ENCODE measurements at places on chromosomes 6 and 20.

- DNase-seq: peak; percentile 33
Measured at GRCh38 chr6:21593927-21594415, 420 bp downstream of the SOX4 start.

DNA sequence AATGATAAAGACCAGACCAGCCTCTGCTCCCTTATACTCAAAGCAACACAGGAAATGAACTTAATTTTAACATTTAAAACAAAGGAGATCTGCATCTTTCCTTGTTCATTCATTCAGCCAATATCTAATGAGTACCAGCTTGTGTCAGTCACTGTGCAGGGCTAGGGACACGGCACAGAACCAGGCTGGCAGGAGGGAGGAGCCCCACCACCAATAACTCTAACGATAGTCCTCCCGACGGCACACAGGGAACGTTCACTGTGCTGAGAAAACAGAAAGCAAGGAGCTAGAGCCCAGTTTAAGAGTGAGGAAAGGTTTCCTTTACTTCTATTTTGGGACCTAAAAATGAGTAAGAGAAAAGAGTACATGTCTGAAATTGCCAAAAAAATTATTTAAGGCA is 9.9 kb downstream of the ETV7 start:
- DNase-seq: no peak

- no peak for DNase-seq
Measured at GRCh38 chr6:80434691-80435350, 328.4 kb downstream of the BCKDHB start.

DNA sequence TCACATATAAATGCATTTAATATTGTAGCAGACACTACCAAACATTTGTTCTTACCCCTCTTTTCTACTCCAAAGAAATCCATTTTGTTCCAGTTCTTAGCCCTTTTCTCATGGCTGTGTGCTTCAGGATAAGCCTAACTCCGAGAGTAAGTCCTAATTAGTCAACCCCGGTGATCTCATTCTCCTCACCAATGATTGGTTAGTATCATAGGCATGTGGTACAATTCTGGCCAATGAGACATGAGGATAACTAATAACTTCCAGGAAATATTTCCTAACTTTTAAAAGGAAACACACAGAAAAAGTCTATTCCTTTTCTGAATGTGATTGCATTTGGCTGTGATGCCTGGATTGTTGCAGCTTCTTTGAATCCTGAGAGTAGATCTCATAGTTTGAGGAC is 116.0 kb downstream of the GPR63 start:
- DNase-seq: no peak

DNA sequence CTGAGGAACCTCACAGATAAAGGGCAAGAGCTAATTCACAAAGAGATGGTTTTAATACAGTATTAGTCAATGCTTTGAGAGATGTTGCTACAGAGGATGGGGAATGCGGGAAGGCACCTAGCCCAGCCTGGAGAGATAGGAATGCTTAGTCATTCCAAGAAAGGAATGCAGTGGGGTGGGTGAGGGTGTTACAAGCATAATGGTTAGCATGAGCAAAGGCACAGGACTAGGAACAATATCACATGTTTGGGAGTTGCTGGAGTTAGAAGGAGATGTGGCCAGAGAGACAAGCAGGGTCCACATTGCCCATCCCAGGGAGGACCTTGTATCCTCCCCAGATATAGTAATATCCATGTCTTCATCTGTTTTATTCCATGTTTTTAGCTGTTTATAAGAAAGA is 107.0 kb upstream of the OGFRL1 start:
- DNase-seq: no peak

GRCh38 chr20:60502881-60503280 is 544.7 kb downstream of the CDH26 start:
- no peak for DNase-seq

GRCh38 chr6:89161326-89162046 is 15.6 kb downstream of the PM20D2 start:
- DNase-seq: no peak

DNA sequence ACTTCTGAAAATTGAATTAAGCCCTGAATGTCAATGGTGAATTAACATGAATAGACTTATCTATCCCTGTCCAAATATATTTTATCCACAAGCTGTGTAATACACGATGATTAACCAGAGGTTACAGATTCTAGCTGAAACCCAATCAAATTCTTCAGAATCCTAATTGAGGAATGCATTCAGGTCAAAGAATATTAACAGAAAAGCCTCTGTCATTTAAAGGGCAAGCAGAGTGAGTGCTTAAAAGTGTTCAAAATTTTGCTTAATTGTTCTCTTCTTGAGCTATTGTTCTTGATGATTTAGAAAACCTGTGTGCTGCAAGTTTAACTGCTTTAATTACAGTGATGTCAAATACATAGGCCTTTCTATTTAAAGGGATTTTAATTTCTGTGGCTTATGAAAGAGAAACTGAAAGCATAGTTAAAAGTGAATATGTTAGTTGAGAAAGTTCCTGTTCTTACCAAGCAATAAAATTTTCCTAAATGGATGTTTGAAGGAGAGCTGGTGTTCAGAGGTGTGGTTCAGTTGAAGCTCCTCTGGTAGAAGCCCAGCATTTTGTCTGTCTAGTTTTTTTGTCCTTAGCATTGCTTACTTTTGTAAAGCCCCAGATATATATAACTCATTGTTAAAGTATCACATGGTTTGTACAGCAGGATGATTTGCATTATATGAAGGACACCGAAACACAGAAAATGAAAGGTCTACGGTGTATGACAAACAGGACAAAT is 466.3 kb upstream of the PLCB4 start:
- no peak for DNase-seq

DNA sequence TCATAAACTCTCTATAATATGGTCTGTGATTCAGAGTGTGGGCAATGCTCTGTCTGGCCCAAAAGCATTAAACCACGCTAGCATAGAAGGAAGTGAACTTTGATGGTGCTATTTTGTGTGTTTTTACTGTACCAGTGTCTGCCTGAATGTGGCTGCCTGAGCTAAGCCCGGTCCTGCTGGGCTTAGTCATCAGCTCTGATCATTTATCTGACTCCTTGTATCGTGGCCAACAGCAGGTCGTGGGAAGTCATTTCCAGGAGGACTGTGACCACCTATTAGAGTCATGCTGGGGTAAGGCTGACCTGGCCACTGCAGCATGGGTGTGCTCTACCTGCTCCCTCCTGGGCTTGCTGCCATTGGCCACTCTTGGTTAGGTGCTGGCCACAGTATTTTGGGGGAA is 239.1 kb upstream of the CEP162 start:
- DNase-seq: no peak

- no peak for DNase-seq
Measured at GRCh38 chr6:156727715-156728385, 49.3 kb upstream of the ARID1B start.

GRCh38 chr6:21914121-21914973 is 320.8 kb downstream of the SOX4 start:
- DNase-seq: no peak

- no peak for DNase-seq
Measured at GRCh38 chr6:24680582-24680981, 13.7 kb downstream of the ACOT13 start.

DNA sequence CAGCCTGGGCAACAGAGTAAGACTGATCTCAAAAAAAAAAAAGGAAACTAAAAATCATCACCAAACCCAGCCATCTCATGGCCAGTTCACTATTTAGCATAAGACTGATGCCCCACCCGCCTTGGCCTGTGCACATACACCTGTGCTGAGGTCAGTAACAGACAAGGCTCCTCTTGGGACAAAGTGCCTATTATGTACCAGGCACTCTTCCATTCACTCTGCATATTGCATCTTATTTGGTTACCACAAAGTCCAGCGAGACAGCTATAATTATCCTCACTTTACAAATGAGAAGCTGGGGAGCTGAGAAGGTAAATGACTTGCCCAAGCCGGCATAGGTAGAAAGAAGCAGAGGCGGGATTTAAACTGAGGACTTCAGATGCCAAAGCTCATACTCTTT is 3.8 kb downstream of the PTPRT start:
- DNase-seq: no peak

- DNase-seq: no peak
Measured at GRCh38 chr6:86448398-86448797, 488.9 kb upstream of the HTR1E start.

DNA sequence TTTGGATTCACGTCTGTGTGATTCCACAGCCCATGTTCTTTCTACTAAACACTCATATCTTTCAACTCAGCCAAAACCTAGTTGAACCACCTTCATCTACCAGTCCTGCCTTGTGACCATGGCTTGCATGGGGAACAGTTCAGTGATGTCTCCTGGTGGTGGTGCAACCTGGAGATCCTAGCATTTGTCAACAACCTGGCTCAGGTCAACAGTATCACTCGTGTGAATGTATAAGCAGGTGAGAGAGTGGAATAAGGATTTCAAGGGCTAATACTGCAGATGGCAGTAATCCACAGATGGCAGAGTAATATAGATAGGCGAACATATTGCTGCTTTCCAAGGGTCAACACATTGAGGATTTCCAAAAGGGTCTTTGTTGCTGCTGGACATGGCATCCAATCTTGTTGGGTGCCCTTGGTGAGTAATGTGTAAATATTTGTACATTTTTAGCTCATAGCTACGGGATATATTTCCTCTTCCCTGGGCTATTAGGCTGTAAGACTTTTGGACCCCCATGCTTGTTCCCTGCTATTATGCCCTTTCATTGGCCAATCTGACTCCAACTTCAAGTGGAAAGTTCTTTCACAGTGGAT is 13.4 kb downstream of the PBOV1 start:
- DNase-seq: no peak

- DNase-seq: no peak
Measured at GRCh38 chr6:431986-432385, 40.4 kb downstream of the IRF4 start.

DNA sequence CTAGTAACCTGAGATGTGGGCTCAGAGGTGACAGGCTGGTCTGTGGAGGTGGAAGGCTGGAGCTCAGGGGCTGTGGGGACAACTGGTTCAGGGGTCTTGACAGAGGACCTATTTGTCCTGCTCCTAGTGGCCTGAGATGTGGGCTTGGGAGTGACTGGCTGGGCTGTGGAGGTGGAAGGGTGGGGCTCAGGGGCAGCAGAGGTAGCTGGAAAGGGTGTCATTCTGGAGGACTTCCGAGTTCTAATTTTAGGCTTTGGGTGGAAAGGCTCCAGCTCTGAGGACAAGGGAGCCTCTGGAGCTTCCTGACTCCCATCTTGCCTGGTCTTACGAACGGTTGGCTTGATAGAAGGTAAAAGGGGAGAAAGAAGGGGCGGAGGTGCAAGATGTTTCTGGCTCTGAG is 11.5 kb downstream of the MDC1 start:
- DNase-seq: no peak

GRCh38 chr6:159007510-159007909 is 7.5 kb upstream of the RSPH3 start:
- no peak for DNase-seq

DNA sequence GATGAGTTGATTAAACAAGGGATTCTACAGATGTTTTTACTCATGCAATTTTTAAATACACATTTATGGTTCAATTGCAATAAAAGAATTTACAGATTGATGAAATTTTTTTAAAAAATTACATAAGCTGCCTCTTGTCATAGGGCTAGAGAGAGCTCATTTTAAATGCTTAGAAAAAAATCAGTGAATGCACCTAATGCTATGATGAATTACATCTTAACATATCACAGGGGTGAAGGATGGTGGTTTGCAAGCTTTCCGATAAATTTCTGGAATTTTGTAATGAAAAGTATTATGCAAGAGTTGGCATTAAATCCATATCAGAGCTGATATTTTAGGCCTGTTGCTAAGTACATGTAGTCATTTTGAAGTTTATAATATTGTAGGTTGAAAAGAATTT is 29.6 kb downstream of the DSE start:
- DNase-seq: no peak

GRCh38 chr20:36145877-36146707 is 8.4 kb upstream of the EPB41L1 start:
- no peak for DNase-seq

- DNase-seq: no peak
Measured at GRCh38 chr20:17493173-17493572, 38.0 kb downstream of the BFSP1 start.

DNA sequence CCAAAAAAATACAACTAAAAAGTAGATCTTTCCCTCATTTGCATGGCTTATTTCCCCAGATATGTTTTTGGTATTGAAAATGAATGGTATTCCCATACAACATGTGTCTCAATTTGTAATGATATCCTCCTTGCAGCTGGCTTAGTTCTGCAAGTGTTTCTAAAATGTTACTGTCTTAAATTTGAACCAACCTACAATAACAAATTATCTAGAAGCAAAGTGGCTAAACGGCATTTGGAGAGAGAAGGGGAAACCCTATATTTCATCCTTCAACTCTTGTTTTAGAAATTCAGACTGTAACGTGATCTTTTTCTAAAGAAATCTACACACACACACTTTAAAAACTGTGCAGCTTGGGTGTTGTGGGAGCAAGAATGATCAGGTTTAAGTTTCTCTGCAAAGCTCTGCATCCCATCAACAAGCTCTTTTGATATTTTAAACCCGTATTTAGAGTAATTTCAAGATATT is 153.0 kb downstream of the SOBP start:
- no peak for DNase-seq

- DNase-seq: no peak
Measured at GRCh38 chr6:121365536-121366521, 31.5 kb upstream of the TBC1D32 start.

GRCh38 chr6:164206807-164207423 is 792.4 kb downstream of the QKI start:
- no peak for DNase-seq

GRCh38 chr6:109841869-109842268 is 136.2 kb upstream of the GPR6 start:
- DNase-seq: no peak

GRCh38 chr6:41519745-41520699 is 26.2 kb upstream of the FOXP4 start:
- DNase-seq: no peak

DNA sequence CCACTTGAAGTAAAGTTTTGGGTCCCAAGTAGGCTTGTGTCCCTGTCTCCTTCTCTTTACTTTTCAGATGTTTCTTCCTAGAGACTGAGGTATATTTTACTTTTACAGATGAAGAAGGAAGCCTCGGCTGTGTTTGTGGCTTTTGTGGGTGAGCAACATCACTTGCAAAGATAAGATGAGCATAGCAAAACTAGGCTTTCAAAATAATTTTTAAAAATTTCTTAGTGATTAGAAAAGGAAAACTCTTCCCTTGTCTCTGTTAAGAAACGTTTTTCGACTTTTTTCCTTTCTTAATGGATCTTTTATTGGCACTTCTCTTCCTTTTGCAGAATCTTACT is 7.6 kb downstream of the PTPN1 start:
- DNase-seq: no peak

GRCh38 chr6:2209226-2209809 is 36.1 kb downstream of the GMDS start:
- DNase-seq: no peak
